ENCODE measurements at places on chromosomes 13 and 19.
A peak's percentile ranks its signal among the peaks of the same experiment; 100 is the strongest.

DNA sequence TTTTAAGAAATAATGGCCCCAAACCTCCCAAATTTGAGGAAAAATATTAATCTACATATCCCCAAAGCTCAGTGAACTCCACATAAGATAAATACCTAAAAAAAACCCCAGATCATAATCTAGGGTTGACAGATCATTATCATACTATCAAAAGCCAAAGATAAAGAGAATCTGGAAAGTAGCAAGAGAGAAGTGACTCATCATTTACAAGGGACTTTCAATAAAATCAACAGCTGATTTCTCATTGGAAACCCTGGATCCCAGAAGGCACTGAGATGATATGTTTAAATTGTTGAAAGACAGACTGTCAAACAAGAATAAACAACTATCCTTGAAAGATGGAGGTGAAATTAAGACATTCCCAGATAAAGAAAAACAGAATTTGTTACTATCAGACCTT, 199.3 kb downstream of the KCNRG start:
- DNase-seq = no peak

DNA sequence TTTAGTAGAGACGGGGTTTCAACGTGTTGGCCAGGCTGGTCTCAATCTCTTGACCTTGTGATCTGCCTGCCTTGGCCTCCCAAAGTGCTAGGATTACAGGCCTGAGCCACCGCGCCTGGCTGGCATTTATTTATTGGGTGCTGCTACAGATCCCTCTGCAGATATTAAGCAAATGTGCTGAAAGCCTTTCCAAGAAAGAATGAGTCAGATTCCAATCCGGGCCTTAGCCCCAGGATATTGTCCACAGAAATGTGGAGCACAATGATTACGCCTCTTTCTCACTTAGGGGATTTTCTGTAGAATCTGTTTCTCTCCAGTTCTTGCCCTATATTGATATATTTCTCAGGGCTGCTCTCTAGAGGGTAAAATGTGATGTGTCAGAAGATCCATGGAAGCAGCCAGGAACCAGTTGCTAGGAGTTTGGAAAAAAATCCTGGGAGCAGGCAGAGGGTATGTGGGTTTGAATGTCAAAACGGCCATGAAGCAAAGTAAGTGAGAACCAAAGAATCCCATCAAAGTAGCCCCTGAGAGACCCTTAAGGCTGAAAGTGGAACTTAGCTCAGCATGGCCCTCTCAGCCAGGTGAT, 24.8 kb upstream of the IGFL4 start:
- DNase-seq = no peak

- DNase-seq = no peak
Measured at GRCh38 chr19:35764432-35765315, 6.7 kb downstream of the PROSER3 start.

- DNase-seq = no peak
Measured at GRCh38 chr19:6720369-6721137, at the start of gene C3. TSS of gene C3 (minus strand) at chr19:6720650. CDS start at chr19:6720589, 61 bp downstream.

GRCh38 chr13:37446503-37446902, 152.1 kb downstream of the POSTN start:
- no peak for DNase-seq

DNA sequence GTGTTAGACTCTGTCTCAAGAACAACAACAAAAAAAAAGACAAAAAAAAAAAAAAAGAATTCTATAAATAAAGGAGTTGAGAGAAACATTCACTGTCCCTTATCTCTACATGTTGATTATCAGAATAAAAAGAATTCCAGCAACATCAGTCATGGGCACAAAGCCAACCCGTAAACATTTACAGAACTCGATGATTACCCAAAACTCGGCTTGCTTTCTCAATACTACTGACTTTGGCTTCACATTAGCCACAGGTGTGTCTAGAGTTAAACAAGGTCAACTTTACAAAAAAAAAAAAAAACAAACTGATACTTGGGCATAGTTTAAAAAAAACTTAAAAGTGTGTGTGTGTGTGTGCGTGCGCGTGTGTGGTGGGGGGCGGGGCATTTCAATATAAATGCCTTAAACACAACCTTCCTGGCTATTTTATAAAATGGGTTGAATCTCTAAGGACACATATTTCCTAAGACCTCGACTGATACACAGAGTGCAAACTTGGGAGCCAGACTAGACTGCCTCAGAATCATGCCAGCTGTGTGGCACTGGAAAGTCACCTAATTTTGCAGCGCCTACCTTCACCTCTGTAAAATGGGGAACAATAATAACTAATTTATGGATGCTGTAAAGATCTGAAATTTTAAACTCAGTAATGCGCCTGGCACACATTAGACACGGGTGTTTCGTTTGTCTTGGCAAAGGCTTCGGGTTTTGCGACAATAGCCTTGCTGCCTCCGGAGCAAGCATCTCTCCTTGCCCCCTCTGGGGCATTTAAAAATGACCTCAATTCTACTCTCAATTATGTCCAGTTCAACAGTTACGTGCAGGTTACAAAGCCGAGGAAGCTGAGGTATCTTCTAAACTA, 922 bp downstream of the EBPL start:
- no peak for DNase-seq

- DNase-seq = no peak
Measured at GRCh38 chr13:110330491-110331011, 23.5 kb downstream of the COL4A2 start.

GRCh38 chr19:449916-450315, 10.9 kb downstream of the SHC2 start:
- DNase-seq = no peak

DNA sequence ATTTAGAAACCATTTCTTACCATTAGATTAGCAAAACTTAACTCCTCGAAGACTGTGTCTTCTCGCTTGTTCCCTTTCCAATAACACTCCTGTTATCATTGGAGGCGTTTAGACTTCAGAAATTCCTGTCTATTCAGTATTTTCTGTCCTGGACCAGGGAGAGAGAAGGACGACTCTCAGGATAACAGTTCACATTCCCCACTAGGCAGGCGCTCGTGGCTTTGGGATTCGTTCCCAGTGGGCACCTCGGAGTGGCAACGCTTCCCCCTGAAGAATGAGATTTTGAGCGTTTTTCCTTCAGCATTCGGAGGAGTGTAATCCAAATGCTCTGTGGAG, 429 bp upstream of the ZNF225 start:
- DNase-seq = no peak

DNA sequence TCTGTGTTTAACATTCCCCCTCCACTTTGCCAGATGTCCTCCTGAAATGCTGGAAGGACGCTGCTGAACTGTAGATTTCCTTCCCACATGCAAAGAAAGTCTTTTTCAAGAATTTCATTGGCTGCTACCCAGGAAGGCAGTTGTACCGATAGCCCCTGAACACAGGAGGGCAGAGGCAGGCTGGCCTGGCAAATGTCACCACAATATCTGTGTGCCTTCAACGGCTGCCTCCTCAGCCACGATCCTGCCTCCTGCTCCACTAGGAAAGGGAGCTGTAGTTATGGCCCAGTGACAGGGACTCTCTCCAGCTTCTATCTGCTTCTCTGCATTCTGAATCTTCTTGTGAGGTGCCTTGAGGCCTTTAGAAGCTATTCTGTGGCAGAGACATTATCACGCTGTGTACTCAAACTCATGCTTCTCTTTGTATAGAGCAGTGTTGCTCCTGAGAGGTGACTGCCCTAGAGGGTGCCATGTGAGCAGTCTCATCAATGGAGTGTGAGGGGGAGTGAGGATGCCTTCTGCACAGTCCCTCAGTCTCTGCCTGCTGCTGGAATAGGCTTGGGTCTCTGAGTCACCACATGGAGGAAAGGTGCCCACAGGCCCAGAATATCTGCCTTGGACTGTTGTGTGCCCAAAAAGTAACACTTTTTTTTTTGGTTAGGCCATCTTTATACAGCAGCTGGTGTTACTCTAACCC, 279.8 kb downstream of the DNAJC15 start:
- DNase-seq = no peak

DNA sequence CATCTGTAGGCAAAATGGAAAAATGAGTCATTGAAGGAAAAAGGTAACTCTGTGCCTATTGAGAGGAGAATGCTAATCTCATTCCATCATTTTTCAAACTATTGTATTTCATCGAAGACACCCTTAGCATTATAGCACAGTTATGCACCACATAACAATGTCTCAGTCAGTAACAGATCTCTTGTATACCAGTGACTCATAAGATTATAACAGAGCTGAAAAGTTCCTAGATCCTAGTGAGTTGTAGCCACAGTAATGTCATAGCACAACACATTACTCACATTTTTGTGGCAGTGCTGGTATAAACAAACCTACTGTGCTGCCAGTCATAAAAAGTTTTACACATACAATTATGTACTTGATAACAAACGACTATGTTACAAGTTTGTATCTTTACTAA, 1077.6 kb downstream of the DIAPH3 start:
- DNase-seq = no peak

DNA sequence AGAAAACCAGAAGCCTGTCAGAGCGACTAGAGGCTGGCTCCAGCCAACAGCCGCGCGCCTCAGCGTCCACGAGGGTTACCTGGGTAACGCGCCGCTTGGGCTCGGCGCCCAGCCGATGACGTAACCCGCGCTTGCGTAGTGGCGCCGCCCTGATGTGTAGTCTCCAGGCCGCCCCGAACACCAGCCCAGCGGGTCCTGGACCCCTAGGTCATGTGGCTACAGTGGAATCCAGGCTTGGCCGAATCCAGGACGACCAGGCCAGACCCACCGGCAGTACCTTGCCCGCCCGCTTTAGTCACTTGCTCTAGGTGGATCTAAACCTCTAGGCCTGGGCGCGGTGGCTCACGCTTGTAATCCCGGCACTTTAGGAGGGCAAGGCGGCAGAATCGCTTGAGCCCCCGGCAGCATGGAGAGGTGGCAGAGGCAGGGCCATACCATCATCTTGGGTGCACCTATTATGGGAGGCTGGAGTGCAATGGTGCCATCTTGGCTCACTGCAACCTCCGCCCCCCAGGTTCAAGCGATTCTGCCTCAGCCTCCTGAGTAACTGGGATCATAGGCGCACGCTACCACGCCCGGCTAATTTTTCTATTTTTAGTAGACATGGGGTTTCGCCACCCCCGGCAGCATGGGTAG, 7.2 kb upstream of the ZNF606 start:
- DNase-seq = peak; percentile 12

DNA sequence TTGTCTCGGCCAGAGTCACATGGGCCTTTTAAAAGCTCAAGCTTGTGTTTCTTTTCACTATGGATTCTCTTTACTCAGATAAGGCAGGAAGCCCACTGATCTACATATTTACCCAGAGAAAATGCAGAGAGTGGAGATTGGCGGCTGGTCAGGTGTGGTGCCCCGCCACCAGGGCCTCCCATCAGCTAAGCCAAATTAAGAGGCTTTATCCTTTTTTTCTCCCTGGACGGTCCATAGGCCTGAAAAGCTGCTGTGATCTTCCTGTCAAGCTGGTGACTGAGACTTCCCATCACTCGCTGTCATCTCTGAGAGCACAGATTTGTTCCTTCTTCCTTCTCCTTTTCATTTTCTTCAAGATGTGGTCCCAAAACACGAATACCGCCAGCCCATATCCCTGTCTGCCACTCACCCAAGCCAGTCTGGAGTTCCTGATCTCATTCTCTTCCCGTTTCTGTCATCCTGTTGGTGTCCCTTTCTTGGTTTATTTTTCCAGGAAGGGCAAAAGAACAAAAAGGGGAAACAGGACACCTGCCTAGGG, 1.9 kb downstream of the SAFB start:
- no peak for DNase-seq

GRCh38 chr13:24097064-24097463, 63.5 kb upstream of the SPATA13 start:
- peak; percentile 24 for DNase-seq

GRCh38 chr19:42028304-42029216, 34.5 kb upstream of the ATP1A3 start:
- DNase-seq = peak; percentile 21

DNA sequence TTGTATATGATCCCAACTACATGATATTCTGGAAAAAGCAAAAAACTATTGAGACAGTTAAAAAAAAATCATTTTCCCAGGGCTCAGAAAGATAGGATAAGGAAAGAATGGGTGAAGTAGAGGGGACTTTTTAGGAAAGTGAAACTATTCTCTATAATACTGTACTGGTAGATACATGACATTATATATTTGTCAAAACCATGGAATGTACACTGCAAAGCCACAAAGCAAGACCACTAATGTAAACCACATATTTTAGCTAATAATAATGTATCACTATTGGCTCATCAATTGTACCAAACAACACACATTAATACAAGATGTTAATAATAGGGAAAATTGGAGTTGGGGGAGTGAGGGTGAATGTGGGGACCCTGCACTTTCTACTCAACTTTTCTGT, 182.6 kb downstream of the EFNB2 start:
- no peak for DNase-seq

GRCh38 chr13:94412870-94413597, 66.4 kb downstream of the DCT start:
- DNase-seq = no peak

DNA sequence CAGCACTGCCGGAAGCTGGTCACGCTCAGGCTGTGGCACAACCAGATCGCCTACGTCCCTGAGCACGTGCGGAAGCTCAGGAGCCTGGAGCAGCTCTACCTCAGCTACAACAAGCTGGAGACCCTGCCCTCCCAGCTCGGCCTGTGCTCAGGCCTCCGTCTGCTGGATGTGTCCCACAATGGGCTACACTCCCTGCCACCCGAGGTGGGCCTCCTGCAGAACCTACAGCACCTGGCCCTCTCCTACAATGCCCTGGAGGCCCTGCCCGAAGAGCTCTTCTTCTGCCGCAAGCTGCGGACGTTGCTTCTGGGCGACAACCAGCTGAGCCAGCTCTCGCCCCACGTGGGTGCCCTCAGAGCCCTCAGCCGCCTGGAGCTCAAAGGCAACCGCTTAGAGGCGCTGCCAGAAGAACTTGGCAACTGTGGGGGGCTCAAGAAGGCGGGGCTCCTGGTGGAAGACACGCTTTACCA, 3.2 kb upstream of the MAP2K7 start:
- no peak for DNase-seq

GRCh38 chr13:78198821-78199220, 280.2 kb upstream of the EDNRB start:
- no peak for DNase-seq

- no peak for DNase-seq
Measured at GRCh38 chr13:85608255-85608829, 190.9 kb downstream of the SLITRK6 start.

- DNase-seq = no peak
Measured at GRCh38 chr13:99059498-99060075, 81.7 kb upstream of the DOCK9 start.

GRCh38 chr13:97005625-97006262, 11.5 kb upstream of the OXGR1 start:
- no peak for DNase-seq
